ENCODE measurements at places on chromosomes 5 and 9.

DNA sequence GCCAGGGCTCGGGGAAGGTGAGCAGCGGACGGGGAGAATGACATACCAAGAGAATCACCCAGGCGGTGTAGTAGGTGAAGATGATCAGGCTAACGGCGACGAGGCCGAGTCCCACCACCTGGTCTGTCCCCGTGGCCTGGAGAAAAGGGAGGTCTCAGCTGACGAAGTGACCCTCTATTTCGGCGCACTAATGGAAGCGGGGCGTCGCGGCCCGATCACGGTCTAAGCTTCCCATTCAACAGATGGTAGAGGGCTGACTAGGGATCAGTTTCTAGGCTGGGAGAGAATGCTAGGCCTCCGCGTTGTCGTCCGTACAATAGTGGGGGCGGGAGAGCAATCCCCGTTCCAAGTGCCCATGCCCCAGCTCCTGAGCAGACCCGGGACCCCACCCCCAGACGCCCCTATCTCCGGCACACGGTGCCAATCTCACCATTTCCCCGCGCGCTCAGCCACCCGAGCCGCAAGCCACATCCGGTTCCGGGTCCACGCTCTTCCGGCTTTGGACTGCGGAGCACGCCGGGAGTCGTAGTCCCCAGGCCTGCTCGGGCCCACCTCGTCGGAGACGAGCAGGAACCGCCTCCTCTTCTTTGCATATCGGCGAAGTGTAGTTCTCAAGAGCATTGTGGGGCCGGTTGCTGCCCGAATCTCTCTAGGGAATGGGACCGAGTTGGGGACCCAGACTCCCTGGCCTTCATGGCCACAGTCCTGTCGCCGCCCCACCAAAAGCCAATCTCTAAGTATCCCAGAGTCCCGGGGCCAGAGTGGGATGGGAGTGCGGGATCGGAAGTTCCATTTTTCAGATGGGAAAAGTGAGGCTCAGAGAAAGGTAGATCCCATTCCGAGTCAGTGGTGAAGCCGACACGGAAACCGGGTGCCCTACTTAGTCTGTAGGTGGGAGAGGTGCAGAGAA, at the start of gene DPM2:
Gene DPM2, minus strand, starts transcription at position 467 of the 910 bp plus-strand sequence. Its CDS starts 34 bp downstream, at position 433.
- peak; percentile 62 for DNase-seq

DNA sequence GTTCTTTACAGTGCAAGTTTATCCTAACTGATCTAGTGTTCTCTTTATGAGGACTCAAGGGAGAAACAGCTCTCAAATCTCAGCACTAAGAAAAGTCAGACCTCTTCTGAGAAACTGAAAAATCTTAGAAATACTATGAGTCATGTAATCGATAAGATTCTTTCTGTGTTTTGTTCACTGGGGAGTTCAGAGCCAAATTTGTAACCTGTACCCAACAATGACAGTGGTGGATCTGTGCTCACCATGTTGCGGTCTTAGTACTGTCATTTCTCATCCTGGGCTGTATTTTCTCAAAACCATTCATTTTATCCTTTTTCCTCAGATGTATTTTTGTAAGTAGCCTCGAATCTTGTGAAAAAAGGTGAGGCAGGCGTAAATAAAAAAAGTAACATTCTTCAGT, 146.4 kb downstream of the ACER2 start:
- no peak for DNase-seq

GRCh38 chr5:121264605-121265004, 587.1 kb upstream of the FTMT start:
- DNase-seq, result no peak

- no peak for DNase-seq
Measured at GRCh38 chr5:16936989-16937438, 926 bp upstream of the MYO10 start.

DNA sequence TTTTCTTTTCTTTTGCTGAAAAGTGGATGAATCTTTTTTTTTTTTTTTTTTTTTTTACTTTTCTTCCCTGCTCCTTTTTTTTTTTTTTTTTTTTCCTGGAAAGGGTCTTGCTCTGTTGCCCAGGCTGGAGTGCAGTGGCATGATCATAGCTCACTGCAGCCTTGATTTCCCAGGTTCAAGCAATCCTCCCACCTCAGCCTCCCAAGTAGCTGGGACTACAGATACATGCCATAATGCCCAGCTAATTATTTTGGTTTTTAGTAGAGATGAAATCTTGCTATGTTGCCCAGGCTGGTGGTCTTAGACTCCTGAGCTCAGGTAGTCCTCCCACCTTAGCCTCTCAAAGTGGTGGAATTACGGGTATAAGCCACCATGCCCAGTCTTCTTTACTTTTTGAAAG, 20.9 kb downstream of the HSD17B4 start:
- no peak for DNase-seq

DNA sequence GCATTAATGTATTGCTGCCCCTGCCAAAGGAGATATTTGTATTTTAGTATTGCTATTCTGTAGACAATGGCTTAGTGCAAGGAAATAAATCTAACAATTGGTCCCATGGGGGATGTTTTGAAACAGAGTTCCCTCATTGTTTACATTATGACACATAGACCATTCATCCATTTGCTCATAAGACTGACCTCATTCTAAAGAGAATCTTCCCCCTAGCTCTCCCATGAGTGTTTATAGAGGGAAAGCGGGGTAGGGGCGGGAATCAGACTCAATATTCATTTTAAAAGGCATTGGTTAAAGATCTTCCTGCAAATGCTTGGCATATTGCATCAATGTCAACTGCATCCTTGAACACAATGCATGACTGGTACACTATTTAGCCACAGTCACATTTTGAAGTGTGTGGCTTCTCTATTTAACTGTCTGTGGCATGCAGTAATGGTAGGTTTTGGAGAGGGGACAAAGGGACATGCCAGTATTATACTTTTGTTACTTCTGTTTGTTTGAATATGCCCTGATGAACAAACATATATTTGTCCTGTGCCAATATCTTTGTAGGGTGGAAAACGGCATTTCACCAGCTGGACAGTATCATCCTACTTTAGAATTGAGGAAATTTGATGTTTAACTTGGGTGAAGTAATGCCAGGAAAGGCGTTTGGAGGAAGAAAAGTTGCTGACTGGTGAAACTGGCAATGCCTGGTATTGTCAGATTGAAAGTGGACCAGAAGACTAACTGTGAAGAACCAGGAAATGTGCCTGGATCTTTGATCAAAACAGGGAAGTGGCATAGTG, 84.1 kb upstream of the MEGF10 start:
- peak; percentile 80 for DNase-seq

DNA sequence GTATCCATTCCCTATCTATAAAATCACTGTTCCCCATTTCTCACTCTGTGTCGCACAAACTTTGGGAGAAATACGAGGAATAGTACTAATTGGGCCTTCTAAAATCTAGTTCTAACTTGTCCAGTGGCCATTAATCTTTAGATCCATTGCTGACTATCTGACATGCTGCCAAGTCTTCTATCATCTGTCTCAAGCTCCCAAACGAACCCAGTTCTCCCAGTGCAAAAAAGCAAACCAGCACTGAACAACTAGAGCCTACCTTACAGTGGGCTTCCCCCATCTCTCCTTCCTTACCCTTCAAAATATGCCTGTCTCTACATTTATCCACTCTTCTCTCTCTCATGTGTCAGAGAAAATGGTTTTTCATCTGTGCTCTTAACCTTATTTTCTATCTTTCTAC, 3.2 kb upstream of the SPINK7 start:
- no peak for DNase-seq

GRCh38 chr5:57681942-57682341, 199.3 kb upstream of the ACTBL2 start:
- peak; percentile 52 for DNase-seq

DNA sequence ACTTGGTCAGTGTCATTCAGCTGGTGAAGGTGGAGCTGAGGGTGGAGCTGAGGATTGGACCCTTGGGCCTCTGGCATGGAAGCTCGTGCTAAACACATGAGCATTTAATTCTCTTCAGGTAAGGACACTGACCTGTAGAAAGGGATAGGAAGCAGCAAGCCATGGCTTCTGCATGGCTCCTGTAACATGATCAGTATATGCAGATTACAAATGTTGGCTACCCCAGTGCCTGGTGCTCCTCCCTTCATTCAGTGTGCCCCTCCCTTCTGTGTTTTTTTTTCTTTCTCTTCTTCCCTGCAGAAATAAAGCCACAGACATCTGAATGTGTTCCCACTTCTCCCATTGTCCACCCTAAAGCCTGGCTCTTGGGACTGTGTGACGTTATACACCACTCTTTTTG, 52.9 kb downstream of the ARHGAP26 start:
- DNase-seq, result no peak

DNA sequence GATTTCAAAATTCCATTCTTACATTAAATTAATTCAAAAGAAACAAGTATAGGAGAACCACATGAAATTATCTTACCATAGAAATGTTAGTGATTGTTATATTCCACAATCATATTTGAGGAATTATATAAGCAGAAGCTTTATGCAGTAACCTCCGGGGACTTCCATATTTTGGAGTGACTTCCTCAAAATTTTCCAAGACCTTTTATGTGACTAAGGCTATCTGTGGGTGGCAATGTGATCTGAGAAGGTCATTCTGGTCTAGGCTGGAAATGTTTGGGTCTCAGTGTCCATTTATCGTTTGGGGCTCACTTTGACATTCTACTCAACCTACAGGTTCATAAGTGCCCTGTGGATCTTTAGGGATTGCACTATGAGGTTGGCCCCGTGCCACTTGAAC, 776.6 kb downstream of the CDH12 start:
- DNase-seq, result no peak

- DNase-seq, result no peak
Measured at GRCh38 chr5:35012796-35013195, 35.0 kb downstream of the AGXT2 start.

GRCh38 chr5:141780240-141780951, 97.8 kb downstream of the PCDH1 start:
- no peak for DNase-seq

GRCh38 chr5:54361691-54362411, 51.5 kb upstream of the ARL15 start:
- DNase-seq, result no peak

DNA sequence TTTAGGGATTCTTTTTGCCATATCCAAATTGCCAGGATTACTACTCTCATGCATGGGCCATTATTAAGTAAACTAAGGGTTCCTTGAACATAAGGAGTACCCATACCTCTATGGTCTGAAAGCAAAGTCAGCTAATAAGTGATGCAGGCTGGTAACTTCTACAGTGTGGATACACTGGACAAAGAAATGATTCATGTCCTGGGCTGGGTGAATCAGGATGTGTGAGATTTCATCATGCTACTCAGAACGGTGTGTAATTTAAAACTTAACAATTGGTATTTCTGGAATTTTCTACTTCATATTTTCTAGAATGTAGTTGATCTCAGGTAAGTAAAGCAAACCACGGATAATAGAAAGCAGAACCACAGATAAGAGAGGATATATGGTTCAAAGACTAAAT, 428.8 kb downstream of the CHSY3 start:
- peak; percentile 24 for DNase-seq

DNA sequence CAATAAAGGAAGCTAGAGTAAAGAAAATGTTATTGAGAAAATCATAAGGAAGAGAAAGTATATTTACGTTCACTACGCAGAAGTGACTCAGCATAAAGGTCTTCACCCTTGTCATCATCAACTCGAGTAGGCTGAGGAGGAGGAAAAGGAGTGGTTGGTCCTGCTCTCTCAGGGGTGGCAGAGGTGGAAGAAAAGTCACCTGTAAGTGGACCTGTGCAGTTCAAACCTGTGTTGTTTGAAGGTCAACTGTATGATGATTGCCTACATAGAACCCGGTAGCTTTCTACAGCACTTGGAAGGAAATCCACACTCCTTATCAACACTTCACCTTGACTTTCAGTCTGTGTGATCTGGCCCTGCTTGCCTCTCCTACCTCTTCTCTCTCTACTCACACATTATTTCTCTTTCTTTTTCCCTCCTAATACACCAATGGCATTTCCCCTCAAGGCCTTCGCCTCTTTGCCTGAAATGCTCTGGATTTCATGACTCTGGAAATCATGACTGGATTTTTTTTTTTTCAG, 109.3 kb upstream of the CPEB4 start:
- no peak for DNase-seq

DNA sequence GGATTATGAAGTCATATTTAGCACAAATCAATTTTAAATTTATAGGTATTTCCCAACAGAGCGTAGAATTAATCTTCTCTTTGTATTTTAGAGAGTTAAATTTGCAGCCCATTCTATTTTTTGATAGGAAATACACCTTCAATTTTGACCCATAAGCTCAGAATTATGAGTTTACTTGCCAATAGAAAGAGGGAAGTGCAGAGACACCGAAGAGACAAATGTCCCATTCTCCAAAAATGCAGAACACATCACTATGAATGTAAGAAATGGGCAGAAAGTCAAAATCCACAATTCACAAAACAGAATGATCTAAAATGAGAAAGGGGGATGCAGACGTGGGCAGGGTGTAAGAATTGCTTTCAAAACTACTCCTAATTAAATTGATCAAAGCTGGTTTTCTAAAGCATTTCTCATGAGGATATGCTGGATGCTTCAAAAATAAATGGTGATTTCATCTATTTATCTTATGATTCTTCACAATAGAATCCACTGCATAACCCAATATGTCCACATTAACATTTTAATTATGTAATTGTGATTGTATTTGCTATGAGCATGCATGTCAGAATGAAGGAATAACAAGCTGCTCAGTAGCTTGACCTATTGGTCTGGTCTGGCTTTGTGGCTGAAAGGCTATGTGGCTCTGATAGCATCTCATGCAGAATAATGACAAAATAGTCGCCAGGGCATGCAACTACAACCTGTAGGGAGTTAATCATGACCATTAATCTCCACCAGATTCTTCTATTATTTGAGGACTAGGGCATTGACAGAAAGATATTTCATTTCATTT, 550.1 kb upstream of the CDH18 start:
- no peak for DNase-seq

- no peak for DNase-seq
Measured at GRCh38 chr5:127660047-127660733, 11.3 kb downstream of the CTXN3 start.

GRCh38 chr9:89993678-89994630, 389.1 kb downstream of the GADD45G start:
- no peak for DNase-seq

DNA sequence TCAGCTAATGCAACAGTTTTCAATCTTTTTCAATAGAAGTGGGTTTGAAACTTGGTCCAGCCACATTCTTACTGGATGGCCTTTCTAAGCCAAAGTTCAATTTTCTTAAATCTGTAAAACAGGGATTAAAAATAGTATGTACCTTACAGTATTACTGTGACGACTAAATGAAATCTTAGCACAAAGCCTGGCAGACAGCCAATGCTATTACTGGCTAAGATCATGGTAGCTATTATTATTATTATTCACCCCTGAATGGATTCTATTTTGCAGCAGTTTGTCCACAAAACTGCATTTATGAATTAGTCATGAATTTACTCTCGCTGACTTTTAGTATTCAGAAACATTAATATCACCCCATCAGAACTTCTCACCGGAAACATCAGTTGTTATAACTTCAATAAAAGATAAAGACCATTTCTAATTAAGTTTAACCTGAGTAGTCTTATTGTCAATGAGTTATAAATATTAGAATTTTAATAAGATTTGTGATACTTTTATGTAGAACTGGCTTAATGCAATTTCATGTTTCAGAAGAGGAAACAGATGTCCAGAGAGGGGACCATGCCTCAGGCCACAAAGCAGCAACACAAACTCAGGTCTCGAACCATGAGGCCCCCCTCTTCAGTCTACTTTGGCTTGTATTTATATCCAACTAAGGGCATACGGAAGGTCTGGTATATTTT, 468.2 kb downstream of the ARHGEF28 start:
- no peak for DNase-seq
